Nucleus accumbens (tissue), 56 donors: ENCODE measurements at places on chromosomes 5 and 9.
A peak's percentile ranks its signal among the peaks of the same experiment; 100 is the strongest.

- no peak for DNase-seq
Observed at GRCh38 chr5:159458217-159458711, 128.0 kb upstream of the IL12B start.

DNA sequence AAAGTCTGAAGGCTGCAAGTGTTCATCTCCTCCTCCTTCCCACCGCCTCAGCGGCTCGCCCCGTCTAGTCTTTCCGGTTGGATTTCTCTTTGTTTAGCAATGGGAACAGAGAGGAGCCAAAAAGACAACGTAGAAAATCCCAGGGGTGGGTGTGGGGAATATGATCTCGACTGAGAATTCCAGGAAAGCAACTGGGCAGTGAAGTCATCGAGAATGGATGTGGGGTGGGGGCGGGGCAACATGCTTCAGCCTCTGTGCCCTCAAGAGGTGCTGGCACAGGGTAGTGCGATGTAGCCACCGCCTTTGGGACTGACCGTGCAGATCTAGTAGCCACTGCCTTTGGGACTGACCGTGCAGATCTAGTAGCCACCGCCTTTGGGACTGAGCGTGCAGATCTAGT, 12.9 kb downstream of the MSX2 start:
- DNase-seq: no peak

GRCh38 chr5:10591159-10591558, 27.3 kb downstream of the ANKRD33B start:
- no peak for DNase-seq

DNA sequence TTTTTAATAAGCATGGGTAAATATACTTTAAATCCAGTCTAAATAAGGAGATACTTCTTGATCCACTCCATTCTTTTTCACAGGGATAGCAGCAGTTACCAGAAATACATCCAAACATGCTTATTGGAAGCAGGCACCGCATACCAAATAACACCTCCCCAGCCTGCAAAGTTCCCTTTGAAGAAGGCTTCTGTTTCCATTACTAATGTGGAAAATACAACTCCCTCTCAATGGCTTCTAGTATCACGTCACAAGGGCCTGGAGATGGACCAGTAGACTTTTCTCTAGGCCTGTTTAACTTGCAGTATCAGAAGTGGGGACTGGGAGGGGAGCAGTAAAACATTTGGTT, 20.8 kb downstream of the TMEM245 start:
- DNase-seq: no peak

DNA sequence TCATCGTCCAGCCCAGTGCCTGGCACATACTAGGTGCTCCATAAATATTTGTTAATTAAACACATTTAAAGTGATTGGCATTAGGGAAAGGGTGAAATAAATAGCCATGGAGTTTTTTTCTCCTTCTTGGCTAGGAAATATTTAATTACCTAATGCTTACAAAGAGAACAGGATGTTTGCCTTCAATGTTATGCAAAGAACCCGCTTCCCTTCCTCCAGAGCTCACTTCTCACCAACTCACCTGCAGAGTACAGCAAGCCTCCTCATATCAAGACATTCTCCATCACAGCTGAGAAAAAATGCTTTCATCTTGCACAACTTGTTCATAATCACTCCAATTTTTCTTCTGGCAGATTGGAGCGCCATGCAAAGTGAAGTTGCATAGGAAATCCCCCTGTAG, 161.7 kb upstream of the STK32A start:
- DNase-seq: no peak

DNA sequence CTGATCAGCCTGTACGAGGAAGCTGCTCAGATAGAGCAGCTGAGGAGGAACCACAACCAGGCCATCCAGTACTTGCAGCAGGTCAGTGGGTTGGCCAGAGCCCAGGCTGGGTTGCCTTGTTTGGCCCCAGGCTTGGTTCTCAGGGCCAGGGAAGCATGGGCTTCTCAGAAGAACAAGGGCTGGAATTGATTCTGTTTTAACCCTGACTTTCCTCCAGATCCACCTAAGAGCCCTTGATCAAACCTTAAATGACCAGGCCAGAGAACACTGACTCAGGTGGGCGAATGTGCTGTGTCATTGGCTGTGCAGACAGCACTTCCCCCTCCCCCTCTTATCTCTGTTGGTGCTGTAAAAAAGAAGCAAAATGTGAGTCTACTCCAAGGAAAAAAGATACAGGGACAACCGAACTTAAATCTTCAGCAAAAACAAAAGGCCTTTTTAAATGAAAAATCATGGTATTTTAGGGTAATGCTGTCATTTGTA, 28.1 kb downstream of the TTC23L start:
- peak; percentile 16 for DNase-seq

DNA sequence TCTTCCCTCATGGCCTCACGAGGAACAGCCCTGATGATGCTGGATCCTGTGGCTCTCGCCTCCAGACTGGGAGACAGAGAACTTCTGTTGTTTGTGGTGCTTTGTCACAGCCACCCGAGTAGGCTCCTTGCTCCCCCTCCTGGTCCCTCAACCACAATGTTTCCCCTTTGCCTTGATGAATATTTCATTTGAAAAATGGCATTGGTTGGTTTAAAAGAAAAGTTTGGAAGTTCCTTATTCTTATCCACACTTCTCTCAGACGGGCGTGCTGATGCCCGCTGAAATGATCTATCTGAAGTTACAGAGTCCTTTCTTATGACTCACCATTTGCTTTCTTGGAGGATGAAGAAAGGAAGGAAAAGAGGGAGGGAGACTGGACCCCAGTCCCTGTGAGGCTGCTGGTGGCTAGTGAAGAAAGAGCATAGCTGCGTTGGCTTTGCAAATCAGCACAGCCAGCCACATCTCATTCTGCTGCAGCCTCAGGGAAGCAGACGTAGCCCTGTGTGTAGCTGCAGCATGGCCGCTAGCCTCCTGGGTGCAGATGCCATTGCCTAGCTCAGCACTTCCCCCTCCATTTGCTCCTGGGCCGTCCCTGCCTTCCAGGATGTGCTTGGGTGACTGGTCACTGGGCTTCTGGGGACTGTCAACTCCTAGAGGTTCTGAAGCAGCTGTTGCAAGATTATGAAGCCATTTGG, 185.9 kb downstream of the ERCC6L2 start:
- DNase-seq: peak; percentile 11

- DNase-seq: no peak
Observed at GRCh38 chr9:123003466-123003865, 30.0 kb upstream of the GPR21 start.

DNA sequence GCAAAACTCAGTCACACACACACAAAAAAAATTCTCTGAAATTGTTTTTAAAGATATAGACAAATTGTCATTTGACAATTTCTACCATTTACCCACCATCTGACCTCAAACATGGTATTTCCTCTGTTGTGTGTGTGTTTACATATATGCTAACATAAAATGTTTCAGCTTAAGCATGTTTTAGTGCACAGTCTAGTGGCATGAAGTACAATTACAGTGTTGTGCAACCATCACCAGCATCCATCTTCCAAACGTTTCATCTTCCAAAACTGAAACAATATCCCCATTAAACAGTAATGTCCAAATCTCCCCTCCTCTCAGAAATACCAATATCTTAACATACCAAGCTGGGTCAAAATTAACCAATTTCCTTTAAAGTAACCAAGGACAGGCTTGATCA, 65.2 kb downstream of the MYO10 start:
- DNase-seq: no peak

DNA sequence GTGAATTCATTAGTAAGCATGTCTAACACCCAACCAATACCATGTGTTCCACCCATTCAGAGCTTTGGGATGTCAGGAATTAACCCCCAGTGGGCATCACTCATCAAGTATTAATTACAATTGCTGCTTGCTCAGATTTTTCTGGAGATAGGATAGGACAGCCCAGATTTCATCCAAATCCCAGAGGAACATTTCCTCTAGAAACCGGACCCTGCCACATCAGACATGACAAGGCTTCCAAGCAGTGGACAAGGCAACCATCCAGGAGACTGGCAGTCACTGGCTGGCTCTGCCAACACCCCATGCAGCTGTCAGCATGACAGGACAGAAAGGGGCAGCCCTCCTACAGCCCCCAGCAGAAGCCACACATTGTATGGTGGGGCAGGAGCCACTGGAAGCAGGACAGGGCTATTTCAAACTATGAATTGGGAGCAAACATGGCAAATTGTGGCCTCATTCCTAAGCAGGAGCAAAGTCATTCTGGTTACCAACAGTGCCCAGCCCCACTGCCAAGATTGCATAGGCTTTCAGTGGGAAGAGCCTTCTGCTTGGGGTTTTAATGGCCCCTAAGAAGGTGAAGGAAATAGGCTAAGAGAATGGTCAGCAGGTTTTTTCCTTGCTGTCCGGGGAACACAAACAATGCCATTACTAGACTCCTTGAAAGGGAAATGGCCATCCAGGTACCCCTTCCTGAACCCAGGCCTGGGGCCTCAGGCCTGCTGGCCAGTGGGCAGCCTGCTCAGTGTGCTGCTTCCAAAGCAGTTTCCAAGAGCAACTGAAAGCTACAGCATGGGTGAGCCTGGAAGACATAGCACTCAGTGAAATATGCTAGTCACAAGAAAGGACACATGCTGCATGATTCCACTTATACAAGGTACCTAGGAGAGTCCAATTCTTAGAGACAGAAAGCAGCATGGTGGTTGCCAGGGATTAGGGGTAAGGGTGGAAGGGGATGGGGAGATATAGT, 294.7 kb upstream of the SLC30A5 start:
- peak; percentile 3 for DNase-seq

- no peak for DNase-seq
Observed at GRCh38 chr5:73222173-73222572, 49.2 kb downstream of the TMEM174 start.
